ENCODE measurements at places on chromosomes 1 and 21. TPM values are rescaled to one million over a fixed set of nuclear protein-coding genes. Genes with fewer than 3 reads are reported as not detected.

- no peak for DNase-seq
Measured at GRCh38 chr1:113538225-113538624, 147.9 kb downstream of the MAGI3 start.

GRCh38 chr1:206075786-206076755 is 23.1 kb downstream of the RHEX start:
- DNase-seq, result no peak

TAF12 gene
- 28.3 TPM for polyA plus RNA-seq

- DNase-seq, result no peak
Measured at GRCh38 chr1:159802111-159802510, at the start of gene FCRL6. Gene FCRL6 (plus strand): TSS chr1:159802360. CDS start chr1:159802425, 65 bp downstream.

DNA sequence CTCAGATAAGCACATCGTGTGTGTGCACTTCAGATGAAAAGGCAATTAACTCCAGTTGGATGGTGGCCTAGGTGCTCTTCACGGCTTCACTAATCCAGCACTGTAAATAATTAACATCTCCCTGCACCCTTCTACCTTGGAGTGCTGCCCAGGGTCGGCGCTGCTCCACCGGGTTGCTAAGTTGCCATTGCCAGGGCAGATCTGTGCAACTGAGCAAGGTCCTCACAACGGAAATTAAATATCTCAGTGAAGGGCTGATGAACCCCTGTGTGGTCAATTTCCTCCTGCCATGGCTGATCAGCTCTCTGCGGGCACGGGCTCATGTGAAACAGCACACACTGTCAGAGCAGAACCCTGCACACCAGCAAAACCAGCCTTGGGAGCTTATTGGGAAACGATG is 63.2 kb downstream of the SYDE2 start:
- DNase-seq, result peak; percentile 75

DDX59 gene
- 29.4 TPM for polyA plus RNA-seq

KCNA3 gene
- polyA plus RNA-seq, result 0.15 TPM

- no peak for DNase-seq
Measured at GRCh38 chr1:165905853-165906252, 78.4 kb downstream of the UCK2 start.

SPRR1A gene
- polyA plus RNA-seq, result not detected

GRCh38 chr1:242567596-242567995 is 43.1 kb upstream of the PLD5 start:
- no peak for DNase-seq

BEST4 gene
- 1.1 TPM for polyA plus RNA-seq

GRCh38 chr1:178091986-178092745 is 1.7 kb upstream of the RASAL2 start:
- DNase-seq, result no peak

DNA sequence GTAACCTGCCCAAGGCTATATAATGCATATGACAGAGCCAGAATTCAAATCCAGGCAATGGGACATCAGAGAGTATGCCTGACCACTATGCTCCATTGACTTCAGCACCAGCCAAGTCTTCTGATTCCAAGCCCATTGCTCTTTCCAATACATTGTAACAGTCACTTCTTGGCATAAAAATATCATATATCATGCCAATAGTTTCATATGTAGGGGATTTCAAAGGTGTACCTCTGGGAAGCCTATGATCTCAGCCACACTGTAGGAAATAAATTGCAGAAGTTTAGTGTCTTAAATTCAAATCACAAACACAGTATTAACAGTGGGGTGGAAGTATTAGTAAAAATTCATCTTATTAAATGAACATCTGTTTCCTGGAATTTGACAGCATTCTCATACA is 30.0 kb upstream of the ROR1 start:
- no peak for DNase-seq

GRCh38 chr1:11851180-11851579 is 3.6 kb upstream of the NPPA start:
- no peak for DNase-seq

EXO1 gene
- polyA plus RNA-seq, result 14.4 TPM

DNA sequence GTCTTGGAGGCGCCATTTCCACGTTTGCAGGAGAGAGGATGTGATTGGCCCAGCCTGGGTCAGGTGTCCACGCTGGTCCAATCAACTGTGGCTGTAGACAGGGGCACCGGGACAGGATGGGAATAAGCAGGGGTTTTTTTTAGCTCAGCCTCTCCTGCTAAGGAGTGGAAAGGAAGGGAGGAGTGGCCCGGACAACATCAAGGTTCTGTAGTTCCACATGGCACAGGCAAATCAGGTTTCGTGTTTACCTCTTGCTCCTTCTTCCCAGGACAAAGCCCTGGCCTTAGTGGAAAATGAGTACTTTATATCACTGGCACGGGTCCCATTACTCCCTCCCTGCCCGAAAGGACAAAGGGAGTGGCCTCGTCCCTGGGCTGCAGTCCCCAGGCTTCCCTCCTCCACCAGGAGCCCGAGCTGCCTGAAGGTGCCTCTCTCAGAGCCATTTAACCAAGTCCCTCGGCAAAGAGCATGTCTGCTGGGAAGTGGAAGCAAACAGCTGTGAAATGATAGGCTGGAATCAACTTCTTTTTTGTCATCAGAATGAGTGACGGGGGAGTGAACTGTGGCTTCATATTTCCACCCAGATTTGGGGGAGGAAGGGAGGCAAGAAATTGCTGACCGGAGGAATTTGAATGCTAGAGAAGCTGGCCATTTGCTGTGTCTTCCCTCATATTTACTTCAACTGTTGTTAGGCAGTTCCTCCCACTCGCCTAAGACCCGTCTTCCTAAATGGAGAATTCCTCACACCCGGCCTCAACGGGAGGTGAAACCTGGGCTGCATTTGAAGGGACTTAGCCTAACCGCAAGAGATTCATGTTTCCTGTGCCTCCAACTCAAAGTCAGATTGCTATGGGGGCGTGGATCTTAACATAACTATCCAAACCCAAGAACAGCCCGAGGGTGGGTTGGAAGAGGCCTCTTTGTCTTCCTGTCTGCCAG is 84.9 kb upstream of the SLC44A3 start:
- peak; percentile 77 for DNase-seq

GJB5 gene
- polyA plus RNA-seq, result 0.63 TPM

DNA sequence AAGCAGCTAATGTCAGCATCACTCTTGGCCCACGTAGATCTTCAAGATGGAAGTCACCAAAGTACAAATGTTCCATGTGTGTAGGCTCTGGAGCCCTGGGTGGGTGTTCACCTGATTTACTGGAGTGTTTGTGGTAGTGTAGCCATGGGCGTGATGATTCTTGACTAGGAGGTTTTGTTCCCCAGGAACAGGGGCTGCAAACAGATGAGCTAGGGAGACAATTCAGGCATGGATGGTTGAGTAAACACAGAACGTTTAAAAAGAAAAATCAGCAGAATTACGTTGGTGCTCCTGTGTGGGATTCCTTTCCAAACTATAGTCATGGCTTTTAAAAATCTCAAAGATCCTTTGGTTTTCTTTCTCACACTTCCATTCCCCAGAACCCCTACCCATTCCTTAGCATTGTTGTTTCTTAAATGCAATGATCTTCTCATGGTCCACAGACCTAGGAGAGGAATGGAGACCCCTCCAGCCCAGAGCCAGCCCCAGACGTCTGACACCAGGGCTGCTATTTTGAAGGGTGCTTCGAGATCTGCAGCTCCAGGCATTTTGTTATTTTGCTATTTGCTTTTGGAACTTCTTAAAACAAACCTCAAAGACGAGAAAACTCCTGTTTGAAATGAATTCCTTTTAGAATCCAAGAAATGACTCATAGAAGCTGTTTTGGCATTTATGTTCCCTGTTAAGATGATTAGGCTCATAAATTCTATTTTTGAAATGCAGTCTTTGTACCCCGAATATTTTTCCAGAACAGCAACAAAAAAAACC is 115.1 kb downstream of the ETS2 start:
- no peak for DNase-seq

DNA sequence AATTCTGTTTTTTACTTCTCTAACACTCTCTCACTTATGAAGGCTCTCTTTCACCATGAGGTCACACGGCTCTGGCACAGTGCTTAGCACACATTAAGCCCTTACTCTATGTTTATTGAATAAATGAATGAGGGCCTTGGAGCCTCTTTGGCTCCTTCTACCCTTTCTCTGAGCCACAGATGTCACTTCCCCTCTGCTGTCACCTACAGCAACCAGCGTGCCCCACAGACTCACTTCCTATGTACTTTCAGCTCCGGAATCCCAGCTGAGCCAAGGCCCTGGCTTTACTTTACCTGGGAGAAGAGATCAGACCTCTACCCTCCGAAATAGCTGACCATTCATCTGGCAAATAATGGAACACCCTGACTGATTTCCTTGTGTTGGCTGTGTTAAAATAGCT is 53.7 kb upstream of the HMCN1 start:
- DNase-seq, result no peak

CDCA8 gene
- 19.2 TPM for polyA plus RNA-seq

DNA sequence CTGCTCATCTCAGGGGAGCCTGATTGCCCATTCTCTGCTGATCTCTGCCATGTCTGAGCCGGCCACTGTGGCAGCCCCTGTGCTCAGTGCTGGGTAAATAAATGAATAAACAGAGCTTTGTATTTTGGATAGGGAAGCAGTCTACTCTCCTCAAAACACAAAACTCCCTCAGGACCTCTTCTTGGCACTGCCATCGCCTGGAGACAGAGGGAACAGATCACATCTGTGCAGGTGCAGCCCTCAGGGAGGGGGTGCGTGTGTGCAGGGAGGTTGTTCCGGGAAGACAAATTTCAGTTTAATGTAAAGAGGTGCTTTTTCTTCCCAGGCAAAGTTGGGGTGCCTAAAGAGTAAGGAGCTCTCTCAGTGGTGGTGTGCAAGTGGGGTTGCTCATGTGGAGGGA is 7.7 kb upstream of the FAM167B start:
- DNase-seq, result no peak

ADGRL2 gene
- 135 TPM for polyA plus RNA-seq

- no peak for DNase-seq
Measured at GRCh38 chr1:182549811-182550210, 39.2 kb downstream of the RNASEL start.

OR6K3 gene
- polyA plus RNA-seq, result not detected

DNA sequence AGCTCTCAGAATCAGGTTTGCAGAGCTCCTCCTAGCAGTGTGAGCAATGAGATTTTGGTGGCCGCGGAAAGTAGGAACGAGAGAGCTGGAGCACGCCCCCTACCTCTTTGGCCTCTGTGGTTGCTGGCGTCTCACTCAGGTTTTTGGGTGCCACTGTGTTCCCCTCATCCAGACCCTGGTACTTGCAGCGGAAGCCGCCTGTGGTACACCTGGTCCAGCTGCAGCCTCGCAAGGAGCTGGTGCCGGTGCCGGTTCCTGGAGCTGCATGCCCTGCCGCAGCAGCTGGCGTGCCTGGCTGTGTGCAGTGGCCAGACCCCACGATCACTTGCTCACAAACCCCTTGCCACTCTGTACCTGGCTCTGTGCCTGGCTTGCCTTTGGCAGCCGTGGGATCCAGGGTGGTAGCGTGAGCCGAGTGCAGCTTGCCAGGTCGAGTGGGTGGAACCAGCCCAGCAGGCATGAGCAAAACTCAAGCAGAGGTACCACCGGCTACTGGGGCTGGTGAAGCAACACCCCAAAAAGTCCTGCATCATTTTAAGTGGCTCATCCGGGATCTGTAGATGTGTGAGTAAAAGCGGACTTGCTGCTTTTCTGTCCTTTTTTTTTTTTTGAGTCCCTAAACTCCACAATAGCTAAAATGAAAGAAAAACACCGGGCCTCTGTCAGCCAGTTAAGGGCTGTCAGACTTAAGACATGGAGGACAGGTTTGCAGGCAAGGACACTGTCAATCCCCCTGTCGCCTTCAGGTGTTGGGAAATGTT is 844.9 kb downstream of the KCNT2 start:
- no peak for DNase-seq

DNA sequence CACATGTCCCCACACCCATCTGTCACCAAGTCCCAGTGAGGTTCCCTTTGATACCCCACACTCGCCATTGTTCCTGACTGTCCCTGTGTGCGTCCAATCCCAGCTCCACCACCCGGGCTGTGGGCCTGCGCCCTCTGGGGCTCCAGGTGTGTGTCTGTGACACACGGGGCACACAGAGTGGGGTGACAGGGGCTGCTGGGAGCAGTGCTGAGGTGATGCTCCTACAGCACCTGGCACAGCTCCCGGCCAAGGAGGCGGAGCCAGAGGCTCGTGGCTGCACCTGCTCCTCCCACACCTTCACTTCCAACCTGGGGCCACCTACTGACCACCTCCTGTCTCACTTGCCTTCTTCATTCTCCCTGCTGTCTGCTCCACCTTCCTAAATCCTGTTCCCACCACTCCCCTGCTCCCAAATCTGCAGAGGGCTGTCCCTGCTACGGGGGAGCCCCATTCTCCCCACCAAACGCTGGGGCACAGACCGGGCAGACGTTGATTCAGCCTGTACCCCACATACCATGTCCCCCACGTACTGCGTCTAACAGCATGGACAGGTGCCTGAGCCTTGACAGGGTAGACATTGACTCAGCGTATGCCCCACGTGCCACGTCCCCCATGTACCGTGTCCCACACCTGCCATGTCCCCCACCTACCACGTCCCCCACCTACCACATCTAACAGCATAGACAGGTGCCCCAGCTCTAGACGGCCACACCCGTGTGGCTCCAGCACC is 16.4 kb downstream of the WDR4 start:
- no peak for DNase-seq

GRCh38 chr1:209106237-209106741 is 477.2 kb upstream of the CAMK1G start:
- no peak for DNase-seq

DNA sequence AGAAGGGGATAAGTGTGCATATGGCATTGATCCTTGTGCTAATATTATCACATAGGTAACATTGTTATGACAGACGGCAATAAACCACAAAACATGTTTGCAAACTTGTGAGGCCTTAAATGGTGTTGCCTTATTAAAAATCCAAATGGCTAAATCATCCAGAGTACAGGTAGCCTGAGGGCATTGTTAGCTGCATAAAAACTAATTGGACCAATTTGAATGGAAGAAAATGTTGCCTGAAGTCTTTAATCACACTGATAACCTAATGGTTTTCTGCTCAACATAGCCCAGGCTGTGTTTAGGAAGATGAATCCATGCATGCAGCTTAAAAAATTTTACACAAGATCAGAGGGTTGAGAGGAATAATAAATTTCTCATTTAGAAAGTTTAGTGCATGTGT is 19.4 kb upstream of the LRRC53 start:
- DNase-seq, result no peak

USF1 gene
- polyA plus RNA-seq, result 59.2 TPM

GRCh38 chr1:16613185-16614147 is at the start of gene NBPF1:
Gene NBPF1 (minus strand): TSS chr1:16613564.
- peak; percentile 98 for DNase-seq

GRCh38 chr1:51969038-51969705 is 21.3 kb downstream of the RAB3B start:
- no peak for DNase-seq

DNA sequence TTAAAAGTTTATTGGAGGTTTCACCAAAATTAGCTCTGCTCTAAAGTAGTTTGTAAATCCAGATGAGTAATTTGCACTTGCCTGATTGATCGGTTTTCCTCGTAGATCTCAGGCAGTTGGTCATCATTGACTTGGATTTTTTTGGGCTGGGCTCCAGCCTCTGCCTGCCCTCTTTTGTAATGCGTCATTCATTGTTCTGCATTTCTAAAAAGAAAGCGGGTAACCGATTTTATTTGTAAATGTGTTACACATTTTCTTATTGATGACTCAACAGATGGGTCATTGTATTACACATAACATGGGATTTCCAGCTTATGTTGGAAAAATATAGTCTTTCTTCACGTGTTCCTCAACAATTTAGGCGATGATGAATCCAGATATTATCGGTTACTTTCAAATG is 5.5 kb downstream of the ETS2 start:
- no peak for DNase-seq

RBM11 gene
- polyA plus RNA-seq, result 4.5 TPM

All from renal pelvis (tissue), 12 donors.